ENCODE measurements at places on chromosomes 7 and 10. TPM values are rescaled to one million over a fixed set of nuclear protein-coding genes. Genes with fewer than 3 reads are reported as not detected.

DNA sequence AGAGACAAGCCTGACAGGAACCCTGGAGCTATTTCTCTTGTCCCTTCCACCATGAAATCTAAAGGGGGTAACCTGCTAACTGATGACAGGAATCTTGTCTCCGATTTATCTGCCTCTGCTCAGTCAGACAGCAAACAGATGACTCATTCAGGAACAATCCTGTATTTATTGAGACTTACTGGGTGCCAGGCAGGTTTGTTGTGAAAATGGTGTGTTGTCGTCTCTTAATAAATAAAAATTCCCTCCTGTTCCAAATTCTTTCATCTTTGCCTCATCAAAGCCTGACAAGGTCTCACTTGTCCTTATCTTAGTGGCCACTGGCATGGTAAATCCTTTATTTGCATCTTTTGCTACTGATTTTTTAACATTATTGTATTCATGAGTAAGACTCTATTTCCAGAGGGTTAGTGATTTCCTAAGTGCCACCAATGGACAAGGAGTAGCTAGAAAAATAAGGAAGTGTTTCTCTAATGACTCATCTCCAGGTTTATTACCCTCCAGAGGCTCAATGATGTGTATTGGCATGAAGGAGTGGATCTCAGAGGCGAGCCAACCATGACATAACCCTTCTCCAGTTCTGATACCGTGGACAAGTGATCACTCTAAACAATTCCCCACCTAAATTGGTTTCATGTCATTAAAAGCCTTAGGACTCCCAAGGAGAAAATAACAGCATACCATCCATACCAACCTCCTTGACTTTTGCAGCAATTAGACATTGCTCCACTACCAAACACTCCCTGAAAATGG lies 724.0 kb downstream of the GRID1 start:
- DNase-seq = no peak
- no peaks in the 10 kb centered on the region for H3K27me3 ChIP-seq
- no peaks in the 10 kb centered on the region for H3K4me1 ChIP-seq
- no peak overlapping the region for H3K27ac ChIP-seq
- no peak overlapping the region for H3K4me3 ChIP-seq

GRCh38 chr10:60375293-60376004 lies 14.2 kb downstream of the ANK3 start:
- no peaks in the 10 kb centered on the region for H3K36me3 ChIP-seq
- H3K4me3 ChIP-seq = no peak overlapping the region
- DNase-seq = no peak
- H3K27me3 ChIP-seq = no peaks in the 10 kb centered on the region

GRCh38 chr7:141844256-141844655 lies 3.0 kb upstream of the PRSS37 start:
- no peaks in the 10 kb centered on the region for H3K27me3 ChIP-seq
- no peak overlapping the region for H3K27ac ChIP-seq
- H3K4me1 ChIP-seq = no peaks in the 10 kb centered on the region
- H3K4me3 ChIP-seq = no peak overlapping the region
- no peaks in the 10 kb centered on the region for H3K36me3 ChIP-seq

- peaks cover 12% of the 10 kb centered on the region for H3K4me1 ChIP-seq
- peaks cover 3% of the 10 kb centered on the region for H3K36me3 ChIP-seq
- no peaks in the 10 kb centered on the region for H3K27me3 ChIP-seq
- DNase-seq = no peak
- peak overlapping the region; percentile 12 for H3K27ac ChIP-seq
These were observed 134.1 kb downstream of the CCNY start for GRCh38 chr10:35470248-35470924.

Gene CNPY1
- total RNA-seq = not detected

DNA sequence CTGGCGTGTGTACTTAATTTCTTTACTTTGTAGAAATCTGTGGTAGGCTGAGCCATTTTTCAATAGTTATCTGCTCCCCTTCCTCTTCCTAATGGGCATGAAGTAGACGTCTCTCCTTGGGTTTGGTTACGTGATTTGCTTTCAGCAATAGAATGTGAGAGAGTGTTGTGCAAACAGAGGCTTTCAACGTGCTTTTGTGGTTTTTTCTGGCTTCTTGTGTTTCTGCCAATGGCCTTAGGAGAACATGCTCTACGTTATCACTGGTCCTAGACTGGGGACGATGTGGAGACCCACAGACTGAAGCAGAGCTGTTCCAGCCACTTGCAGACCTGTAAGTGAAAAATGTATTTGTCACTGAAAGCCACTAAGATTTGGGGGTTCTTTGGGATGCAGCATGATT lies 107.2 kb upstream of the NPTX2 start:
- no peak overlapping the region for H3K4me3 ChIP-seq
- no peak overlapping the region for H3K27ac ChIP-seq

DNA sequence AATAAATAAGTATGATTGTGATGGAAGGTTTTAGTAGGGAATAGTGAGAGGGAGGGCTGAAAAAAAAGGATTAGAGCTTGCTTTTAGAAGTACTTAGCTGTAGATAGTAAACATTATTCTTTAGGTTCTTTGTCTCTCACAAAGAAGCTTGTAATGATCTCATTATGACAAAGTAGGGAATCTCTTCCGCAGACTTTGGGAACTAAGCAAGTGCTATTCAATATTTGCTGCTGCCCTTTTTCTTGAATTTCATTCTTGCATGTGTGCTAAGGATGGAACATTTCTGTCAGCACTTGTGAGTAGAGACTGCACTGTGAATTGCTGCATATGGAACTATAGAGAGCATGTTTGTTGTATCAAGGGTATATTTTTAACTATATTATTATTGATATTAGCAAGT lies 173.4 kb downstream of the ST7 start:
- no peaks in the 10 kb centered on the region for H3K36me3 ChIP-seq
- no peak overlapping the region for H3K4me3 ChIP-seq
- H3K27me3 ChIP-seq = no peaks in the 10 kb centered on the region
- DNase-seq = no peak
- H3K27ac ChIP-seq = no peak overlapping the region

Gene FAM25A
- total RNA-seq = not detected

DNA sequence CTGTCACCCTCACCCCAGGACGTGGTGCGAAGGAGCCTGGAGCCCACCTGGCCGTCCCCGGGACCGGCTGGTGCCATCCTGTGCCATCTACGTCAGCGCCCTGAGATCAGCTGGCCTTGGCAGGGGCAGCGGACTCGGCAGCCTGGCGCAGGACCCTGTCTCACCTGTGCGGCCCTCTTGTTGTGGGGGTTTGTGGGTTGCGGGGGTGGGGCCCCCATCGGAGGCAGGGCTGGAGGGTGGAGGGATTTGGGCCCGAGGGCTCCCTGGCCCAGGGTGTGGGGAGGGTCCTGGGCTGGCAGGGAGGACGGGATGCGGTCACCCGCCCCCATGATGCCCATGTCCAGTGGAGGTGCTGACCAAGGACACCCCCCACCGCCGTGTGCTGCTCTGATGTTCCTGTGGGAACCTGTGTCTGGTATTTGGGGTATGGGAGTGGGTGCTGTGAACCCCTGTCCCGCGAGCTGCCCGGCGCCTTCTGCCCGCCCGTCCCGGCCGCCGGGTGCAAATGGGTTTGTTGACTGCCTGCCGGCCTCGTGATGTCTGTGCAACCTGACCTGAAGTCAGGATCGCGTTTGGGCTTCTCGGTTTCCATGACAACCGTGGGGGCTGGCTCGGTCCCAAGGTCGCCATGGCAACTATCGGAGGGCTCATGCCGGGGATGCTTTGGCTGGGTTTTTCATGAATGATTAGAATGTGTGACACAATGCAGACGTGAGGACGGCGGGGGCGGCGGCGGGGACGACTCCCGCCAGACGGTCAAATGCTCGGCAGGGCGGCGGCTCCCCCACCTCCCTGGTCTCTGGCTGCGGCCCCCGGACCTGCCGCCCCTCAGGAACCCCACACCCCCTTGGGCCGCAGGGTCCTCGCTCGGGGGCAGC lies 7.3 kb downstream of the MAFK start:
- no peak for DNase-seq
- no peak overlapping the region for H3K4me3 ChIP-seq
- peaks cover 13% of the 10 kb centered on the region for H3K4me1 ChIP-seq
- no peaks in the 10 kb centered on the region for H3K27me3 ChIP-seq
- H3K27ac ChIP-seq = no peak overlapping the region

Data from activated CD8-positive, alpha-beta T cell treated with anti-CD3 and anti-CD28 coated beads, Interleukin-2, amount 10 ng/mL, durations not matched to agents 7 days and 5 days (primary cell).